ENCODE measurements at places on chromosomes 16 and 17.

DNA sequence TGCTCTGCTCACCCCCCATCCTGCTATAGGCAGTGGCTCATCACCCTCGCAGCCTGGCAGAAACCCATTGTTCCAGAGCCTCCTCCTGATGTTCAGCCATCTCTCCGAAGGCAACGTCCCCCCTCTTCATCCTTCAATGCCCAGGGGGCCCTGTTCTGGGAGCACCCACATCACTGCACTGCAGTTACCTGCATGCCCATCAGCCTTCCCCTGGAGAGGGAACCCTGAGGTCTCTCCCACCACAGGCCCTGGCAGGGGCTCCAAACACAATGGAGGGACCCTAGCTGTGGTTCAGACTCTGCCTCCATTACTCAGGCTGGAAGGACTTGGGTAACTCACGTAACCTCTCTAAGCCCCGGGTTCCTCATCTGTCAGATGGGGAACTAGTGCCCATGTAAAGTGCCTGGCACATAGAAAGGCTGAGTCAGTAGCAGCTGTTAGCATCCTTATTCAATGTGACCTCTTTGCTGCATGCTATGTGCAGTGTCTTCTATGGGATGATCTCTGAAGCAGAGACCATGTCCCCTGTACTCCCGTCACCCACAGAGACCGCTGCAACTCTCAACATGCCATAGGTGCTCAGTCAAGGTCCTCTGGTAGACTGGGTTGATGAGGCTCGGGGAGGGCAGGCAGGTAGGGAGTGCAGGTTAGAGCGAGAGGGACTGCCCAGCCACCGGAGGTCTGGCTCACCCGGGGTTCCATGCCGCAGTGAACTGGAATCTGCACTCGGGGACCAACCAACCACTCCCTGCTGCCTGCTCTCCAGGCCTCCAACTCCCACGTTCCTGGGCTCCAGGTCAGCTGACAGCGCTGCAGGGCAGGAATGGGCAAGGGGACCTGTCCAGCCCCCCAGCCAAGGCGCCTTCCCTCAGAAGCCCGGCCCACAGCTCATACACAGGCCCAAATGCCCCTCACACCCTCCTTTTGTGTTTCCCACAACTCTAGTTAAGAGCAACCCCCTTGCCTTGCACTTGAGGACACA, 233.2 kb downstream of the ZNF423 start:
- no peak for DNase-seq

- DNase-seq, result no peak
Observed at GRCh38 chr17:49990921-49991320, 4.1 kb downstream of the DLX3 start.

DNA sequence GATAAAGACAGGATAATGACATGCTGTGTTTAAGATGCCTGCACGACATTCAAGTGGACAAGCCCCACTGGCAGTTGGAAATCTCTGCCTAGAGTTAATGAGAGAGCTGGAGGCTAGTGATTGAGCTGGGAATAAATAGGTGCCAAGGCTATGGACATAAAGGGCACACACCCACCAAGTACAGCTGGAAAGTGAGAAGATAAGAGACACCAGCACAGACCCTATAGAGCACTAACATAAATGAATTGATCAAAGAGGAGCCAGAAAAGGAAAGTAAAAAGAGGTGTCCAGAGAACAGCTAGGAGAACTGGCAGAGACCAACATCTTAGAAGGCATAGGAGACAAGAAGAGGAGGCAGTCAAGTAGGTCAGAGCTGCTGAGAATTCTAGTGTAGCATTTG, 101.2 kb downstream of the YPEL2 start:
- DNase-seq, result no peak

DNA sequence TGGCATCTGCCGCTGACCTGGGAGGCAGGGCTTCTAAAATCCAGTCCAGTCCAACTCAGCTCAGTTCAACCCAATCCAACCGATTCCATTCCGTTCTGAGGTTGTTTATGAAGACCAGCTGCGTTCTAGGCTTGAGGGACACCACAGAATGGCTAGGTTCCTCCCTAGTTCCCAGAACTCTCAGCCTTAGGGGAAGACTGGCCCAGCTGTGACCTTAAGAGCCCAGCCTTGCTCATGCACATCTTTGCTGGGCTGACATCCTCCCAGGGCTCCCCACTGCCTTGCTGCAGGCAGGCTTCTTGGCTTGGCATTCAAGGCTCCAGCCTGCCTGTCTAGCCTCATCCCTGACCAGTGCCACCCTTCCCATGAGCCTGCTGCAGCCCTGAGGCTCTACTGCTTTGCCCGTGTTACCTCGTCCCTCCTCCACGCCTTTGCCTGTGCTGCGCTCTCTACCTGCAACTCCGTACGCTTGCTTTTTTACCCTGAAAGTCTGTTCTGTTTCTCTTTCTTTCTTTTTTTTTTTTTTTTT, 7.9 kb downstream of the SLC12A3 start:
- no peak for DNase-seq

DNA sequence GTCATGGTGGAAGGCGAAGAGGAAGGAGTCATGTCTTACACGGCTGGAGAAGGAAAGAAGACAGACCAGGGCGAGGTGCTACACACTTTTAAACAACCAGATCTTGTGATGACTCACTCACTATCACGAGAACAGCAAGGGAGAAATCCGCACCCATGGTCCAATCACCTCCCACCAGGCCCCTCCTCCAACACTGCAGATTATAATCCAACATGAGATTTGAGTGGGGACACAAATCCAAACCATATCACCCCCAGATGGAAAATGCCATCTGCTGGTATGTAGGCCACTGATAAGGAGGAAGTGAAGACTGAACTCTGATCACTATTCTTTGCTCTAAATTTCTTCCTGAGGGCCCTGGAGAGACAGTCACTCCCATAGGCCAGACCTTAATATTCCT, 7.5 kb upstream of the ITGAX start:
- no peak for DNase-seq

- no peak for DNase-seq
Observed at GRCh38 chr17:40316571-40317344, 7.8 kb downstream of the RARA start.

DNA sequence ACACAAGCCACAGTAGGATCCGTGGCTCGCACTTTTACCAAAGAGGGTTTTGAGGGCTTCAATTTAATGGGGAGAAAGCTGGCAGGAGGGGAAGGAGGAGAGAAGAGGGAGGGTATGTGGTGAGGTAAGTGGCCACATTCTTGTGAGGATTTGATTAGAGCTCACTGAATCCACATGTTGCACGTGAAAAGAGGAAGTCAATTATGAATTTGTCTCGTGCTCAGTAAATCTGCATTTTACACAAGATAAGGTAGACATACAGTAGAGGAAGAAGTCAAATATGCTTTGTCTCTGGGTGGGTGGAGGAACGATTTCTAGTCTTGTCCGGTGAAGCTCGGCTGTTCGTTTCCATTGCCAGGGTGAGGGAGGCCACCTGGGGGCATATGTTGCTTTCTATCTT, 862 bp downstream of the ZNF232 start:
- no peak for DNase-seq

DNA sequence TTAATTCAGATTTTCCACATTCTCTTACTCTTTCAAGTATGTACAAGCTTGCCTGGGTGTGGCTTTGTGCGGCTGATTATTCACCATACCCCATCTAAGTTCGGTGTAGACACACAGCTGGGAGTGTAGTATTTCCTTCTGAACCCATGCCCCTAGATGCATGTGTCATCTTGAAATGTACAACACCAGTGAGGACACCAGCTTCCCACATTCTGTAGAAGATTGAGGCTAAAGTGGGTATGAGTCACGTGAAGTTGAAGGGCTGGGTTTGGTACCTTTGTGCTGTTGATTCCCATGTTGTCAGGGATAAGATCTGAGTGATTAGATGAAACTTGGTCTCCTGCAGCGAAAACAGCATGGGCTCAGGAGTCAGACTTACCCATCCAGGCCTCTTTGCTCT, 14.6 kb upstream of the DHX8 start:
- no peak for DNase-seq

DNA sequence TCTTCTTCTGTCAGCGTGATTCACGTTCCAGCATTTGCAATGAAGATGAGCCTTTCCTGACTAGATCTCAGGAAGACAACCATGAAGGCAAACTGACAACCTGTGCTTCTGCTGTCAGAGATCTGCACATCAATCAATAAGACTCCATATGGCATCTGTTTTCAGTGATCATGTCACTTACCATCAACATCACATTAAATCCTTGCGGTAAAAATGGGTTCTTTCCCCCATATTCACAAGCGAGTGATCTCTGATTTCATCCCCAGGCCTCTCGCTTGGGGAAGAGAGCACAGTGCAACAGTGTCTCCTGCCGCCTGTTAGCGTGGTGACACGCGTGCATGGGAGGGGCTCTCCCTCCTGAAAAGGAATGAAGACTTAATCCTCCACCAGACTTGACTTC, 11.1 kb downstream of the NACA2 start:
- no peak for DNase-seq

DNA sequence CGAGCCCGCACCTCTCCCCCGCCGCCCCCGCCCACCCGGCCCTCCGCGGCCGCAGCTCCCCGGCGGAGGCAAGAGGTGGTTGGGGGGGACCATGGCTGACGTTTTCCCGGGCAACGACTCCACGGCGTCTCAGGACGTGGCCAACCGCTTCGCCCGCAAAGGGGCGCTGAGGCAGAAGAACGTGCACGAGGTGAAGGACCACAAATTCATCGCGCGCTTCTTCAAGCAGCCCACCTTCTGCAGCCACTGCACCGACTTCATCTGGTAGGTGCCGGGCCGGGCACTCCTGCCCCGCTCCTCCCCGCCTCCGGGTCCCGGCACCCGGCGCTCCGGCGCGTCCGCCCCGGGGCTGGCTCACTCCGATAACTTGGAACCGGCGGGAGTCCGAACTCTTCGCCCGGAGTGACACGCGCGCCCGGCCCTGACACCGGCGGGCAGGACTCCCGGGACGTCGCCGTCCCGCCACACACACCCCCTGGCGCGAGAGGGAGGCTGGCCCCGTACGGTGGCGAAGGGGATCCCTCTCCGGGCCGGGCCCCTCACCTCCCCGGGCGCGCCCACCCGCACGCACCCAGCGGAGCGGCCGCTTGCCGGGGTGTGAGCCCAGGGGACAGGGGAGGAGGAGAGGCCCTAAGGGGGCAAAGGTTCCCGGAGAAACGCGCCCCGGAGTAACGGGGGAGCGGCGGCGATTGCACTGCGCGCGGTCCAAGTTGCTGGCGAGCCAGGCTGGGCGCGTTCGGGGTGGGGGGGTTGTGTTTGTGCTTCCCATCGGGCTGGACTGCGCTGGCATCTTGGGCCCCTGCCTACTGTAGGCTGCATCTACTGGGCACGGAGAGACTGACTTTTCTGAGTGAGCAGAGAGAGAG, 581 bp downstream of the PRKCA start:
- DNase-seq, result peak; percentile 36

- no peak for DNase-seq
Observed at GRCh38 chr17:77549726-77550366, 408.7 kb upstream of the TNRC6C start.

- no peak for DNase-seq
Observed at GRCh38 chr17:44348234-44348987, 3.3 kb downstream of the GRN start.

GRCh38 chr16:46873201-46873600, 11.0 kb upstream of the GPT2 start:
- no peak for DNase-seq

DNA sequence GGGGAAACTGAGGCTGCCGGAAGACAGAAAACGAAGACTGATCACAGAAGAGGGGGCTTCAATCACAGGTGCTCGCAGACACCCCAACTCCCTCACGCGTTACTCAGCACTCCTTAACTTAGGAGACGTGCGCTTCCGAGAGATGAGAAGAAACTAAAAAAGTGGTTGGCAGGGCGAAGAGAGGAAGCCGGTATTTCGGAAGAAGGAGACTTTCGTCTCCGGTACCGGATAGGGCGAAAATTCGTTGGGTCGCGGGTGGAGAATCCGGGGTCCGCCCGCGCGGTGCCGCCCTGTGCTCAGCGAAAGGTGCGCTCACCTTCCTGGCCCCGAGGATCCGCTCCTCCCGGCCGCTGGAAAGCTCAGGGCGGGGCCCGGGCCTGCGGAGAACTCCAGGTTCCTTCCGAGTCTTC, 917 bp upstream of the TBX2 start:
- no peak for DNase-seq

GRCh38 chr17:60646701-60647100, 30.9 kb upstream of the BCAS3 start:
- no peak for DNase-seq

GRCh38 chr16:88812513-88813268, 963 bp upstream of the APRT start:
- no peak for DNase-seq

- DNase-seq, result no peak
Observed at GRCh38 chr16:75181630-75182029, 25.3 kb downstream of the CTRB2 start.

DNA sequence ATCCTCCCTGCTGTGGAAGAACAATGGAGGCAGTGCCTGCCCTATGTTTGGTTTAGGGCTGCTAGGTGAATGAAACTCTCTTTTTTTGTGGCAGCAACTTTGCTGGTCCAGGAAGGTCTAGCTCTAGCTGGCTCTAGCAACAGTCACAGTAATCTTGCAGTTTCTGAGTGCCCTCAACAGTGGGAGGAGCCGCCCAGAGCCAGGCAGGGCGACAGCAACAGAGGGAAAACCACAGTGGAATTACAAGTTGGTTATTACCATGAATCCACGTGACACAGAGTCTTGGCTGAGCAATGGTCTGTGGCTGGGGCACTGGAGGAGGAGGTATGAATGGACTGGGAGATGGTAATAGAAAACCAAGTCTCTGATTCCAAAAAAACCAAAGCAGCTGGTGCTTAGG, 10.3 kb downstream of the HSPB9 start:
- no peak for DNase-seq

DNA sequence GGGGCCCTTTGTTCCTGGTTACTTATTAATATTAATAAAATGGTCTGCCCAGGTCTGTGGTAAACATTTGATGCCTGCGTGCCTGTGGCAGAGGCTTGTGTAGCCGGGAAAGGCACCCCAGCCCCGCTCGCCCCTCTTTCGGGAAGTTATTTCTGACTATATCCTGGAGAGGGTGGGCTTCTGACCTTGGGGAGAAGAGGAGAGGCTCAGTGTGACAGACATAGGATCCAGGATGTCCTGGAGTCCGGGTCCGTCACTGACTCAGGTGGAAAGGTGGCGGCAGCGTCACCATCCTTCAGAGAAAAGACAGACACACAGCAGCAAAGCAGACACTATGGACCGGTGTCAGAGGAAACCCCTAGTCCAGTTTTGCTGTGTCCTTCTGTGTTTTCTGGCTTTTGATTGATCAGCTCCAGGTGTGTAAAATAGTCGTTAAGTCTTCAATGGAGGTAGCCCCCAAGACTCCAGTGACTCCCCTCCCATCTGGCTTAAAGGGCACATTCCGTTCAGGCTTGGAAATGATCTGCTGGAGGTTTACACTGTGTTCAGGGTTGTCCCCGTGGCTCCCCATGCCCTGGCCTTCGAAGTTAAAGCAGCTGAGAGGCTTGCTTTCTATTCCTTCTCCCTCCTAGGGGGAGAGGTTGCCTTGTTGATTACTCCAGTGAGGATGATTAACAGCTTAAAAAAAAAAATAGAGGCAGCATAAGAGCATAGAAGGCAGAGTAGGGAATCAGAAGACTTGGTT, 81.6 kb downstream of the CCDC182 start:
- no peak for DNase-seq

GRCh38 chr17:10349403-10349802, 23.4 kb downstream of the MYH13 start:
- DNase-seq, result no peak

GRCh38 chr16:50263940-50264929, 2.1 kb upstream of the ADCY7 start:
- DNase-seq, result no peak
